Inflammatory macrophage treated with lipopolysaccharide for 1 hour (primary cell): ENCODE measurements at places on chromosomes 12 and 14.

- DNase-seq, result peak; percentile 14
These were observed 11.9 kb upstream of the SERPINA4 start for GRCh38 chr14:94548999-94549985.

DNA sequence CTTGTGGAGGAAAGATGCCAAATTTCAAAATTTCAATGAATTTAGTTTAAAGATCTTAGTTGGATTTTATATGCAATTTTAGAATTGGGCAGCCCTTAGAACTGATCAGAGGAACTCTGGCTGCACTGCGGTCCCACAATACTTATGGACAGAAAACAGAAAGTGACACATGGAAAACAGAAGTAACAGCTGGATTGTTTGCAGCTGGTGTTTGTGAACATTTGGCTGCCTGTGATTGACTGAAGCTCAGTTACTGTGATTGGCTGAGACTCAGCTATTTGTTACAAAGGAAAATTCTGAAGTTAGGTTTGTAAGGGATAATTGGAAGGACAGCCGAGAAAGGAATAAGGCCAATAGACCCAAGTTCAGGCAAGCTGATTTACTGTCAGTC lies 10.0 kb upstream of the KRT86 start:
- DNase-seq, result no peak

GRCh38 chr14:102046337-102047278 lies 40.2 kb downstream of the HSP90AA1 start:
- DNase-seq, result peak; percentile 16

DNA sequence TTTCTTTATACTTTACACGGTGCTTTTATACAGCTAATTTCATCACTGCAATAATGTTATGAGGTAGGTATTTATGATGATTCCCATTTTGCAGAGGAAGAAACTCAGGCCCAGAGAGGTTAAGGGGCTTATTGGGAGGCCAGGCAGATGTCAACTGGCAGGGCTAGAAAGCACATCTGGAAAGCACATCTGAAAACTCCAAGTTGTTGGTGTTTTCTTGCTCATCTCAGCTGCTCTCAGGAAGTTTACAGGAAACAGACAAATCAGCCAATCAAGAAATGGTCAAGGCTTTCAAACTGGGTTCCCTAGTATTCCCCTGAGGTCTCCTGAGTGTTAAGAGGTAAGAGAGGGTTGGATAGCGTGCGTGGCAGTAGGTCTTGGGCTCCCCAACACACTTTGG lies 124.1 kb upstream of the MED13L start:
- DNase-seq, result no peak

DNA sequence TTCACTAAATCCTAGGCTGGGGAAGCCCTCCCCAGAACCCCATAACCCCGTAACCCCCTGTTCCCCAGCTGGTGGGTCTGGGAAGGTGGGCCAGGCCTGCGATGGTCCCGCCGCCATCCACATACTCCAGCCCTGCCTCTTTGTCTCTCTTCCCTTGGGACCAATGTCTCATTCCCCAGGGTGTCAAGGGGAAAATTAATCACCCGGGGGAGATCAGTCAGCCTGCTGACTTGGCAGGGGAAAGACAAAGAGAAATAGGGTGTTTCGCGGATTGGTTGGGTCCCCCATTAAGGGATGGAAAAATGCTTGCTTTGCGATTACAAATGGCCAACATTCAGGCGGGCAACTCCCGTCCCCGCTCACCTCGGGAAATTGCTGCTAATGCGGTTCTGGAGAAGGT lies 60.6 kb upstream of the LHX5 start:
- no peak for DNase-seq

DNA sequence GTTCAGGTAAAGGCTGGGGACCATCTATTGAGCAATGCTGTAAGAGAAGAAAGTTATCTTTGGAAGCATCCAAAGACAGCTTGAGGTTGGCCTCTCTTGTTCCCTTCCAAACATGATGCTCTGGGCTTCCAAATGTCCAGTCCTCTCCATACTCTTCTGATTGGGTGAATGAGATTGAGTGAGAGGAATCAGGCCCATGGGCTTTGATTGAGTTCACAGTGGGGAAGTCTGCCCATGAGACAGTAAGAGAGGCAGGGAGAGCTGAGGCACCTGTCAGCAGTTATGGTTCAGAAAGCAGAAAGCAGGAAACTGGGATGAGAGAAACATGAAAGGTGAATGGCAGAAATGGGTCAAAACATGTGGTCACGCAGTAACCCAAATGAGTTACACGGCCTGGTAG lies 1006.9 kb downstream of the VRK1 start:
- DNase-seq, result no peak

- DNase-seq, result no peak
These were observed 62.5 kb upstream of the PRICKLE1 start for GRCh38 chr12:42652048-42652447.

- peak; percentile 11 for DNase-seq
These were observed 41.2 kb upstream of the CRY1 start for GRCh38 chr12:107134558-107134957.

GRCh38 chr14:33567023-33567728 lies 383.7 kb downstream of the EGLN3 start:
- DNase-seq, result no peak

DNA sequence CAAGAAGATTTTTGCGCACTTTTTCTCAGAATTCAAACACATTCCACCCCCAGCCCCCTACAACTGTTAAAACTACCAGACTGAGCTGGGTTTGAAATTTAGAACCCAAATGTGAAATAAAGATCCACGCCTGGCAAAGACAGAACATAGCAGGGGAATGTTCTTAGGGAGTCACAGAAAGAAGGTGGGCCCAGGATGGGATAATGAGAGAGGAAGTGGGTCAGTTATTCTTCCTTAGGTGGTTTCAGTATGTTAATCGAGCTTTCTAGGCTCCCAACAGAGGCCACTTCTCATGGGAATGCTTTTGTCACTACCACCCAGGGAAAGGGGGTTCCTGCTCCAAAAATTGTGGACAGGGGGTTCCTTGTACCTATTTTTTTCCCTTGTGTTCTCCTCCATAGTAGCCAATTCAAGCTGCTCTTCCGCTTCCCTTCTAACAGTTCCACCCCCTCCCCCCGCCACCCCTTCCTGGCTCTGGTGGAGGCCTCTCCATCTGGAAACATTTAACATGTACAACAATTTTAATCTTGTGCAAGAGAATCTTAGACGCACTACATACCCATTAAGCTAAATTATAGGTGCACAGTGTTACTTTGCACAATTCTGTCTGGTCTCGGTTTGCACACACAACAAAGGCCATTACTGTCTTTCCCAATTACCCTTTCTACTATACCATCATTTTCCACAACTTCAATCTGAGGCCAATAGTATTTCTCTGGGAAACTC lies 218.1 kb downstream of the MON2 start:
- no peak for DNase-seq

DNA sequence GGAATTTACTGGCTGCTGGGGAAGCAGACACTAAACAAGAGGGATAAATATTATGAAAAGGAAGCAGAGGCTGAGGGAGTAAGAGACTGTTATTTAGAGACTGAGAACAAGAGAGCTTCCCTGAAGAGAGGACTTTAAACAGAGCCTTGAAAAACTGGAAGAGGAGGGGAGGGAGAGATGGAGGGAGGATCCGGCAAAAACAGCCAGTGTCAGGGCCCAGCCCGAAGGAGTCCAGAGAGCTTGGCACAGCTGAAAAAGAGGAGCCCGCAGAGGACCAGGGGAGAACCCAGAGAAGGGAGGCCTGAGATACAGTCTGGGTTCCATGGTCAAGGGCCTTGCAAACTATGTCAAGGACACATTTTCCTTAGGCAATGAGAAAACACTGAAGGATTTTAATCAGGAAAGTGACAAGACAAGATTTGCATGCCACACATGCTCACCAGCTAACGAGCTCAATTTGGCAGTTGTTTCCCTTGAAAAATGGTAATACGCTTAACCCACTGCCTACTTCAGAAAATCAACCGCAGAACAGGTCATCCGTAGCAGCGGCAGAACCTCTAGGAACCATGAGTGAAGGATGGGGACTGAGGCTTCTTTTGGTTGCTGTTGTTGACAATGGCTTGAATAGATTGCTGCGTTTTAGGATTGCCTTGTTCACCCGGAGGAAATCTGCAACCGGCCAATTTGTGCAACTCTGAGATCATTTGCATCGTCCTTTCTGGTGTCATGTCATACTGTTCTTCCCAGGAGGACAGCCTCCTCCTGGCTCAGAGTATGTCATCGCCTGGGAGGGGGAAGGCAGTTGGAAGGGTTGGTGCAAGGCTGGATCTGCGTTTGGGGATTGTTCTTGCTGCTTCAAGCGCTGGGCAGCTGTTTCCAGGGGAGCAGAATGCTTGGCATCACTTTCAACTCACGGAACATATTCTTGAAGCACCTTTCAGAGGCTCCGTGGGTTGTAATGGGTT lies 108.2 kb downstream of the PRMT8 start:
- DNase-seq, result no peak
